ENCODE measurements at places on chromosomes 16 and 17. TPM values are rescaled to one million over a fixed set of nuclear protein-coding genes. Genes with fewer than 3 reads are reported as not detected.

DNA sequence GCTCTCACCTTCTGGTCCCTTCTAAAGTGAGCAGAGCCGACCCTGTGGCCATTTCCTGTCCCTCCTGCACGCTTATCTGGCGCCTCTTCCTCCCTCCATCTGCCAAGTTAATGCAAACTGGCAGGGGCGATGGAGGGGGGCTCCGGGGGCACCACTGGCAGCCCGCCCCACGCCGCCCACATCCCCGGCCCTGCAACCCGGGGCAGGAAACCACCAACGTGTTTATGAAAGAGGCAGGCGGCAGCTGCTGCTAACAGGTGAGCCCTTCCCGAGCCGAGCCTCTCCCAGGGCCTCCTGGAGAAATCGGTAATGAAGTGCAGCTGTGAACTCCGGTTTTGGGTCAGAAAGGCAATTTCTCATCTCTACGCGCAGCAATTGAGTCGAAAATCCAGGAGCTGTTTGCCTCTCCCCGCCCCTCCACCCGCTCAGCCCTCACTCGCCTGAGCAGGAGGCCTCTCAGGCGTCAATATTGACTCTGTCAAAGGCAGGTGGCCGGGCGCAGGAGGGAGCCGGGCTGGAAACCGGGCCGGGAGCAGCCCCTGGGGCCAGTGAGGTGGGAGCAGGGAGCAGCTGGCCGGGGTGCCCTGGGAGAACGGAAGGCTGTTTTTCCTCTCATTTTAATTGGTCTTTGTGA lies 164.4 kb upstream of the GSE1 start:
- no peak overlapping the region for H3K4me3 ChIP-seq
- no peaks in the 10 kb centered on the region for H3K27me3 ChIP-seq
- peaks cover 56% of the 10 kb centered on the region for H3K4me1 ChIP-seq

DNA sequence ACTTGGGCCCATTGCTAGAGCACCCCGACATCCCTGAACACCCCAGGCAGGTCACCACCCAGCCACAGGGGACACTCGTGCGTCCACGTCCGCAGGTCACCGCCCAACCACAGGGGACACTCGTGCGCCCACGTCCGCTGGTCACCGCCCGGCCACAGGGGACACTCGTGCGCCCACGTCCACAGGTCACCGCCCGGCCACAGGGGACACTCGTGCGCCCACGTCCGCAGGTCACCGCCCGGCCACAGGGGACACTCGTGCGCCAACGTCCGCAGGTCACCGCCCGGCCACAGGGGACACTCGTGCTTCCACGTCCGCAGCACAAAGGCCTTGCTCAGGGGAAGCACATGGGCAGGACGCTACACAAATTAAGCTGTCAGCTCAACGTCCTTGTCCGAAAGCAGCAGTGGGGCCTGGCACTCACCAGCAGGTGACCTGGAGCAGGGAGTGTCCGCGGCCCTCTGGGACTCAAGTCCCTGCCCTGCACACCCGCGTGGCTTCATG lies 17.7 kb downstream of the GALNS start:
- H3K27me3 ChIP-seq: no peaks in the 10 kb centered on the region
- no peaks in the 10 kb centered on the region for H3K36me3 ChIP-seq
- no peak overlapping the region for H3K27ac ChIP-seq
- DNase-seq: no peak

DNA sequence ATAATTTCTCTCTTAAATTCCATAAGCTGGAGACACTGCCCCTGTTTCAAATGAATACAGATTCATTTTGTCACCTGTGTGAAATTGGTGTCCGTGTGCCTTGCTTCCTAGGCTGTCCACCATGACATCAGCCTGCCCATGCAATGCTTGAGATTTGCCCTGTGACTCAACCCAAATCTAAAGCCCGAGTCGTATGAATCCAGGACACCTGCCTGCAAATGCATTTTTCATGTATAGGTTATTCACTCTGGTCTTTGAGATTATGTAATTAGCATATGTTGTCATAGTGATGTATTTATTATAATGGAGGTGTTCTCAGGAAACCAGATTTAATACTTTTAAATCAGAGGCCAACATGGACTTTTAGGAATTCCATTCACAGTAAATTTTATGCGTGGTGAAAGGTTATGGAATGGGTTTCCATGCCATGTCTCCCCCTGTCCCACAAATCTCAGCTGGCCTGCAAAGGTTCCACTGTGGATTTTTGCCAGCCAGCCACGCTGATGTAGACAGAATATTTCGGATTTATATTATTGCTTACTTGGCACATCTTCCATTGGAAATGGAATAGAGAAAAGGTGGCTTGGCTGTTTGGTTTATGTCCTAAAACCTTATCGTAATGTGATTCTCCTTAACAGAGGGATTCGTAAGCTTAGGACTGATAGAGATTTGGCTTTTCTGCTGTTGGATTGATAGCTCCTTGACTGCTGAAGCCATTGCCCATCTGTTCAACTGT lies 551.1 kb downstream of the WWOX start:
- H3K4me3 ChIP-seq: no peak overlapping the region
- H3K36me3 ChIP-seq: no peaks in the 10 kb centered on the region
- no peaks in the 10 kb centered on the region for H3K27me3 ChIP-seq
- H3K27ac ChIP-seq: no peak overlapping the region

- DNase-seq: peak; percentile 59
Measured at GRCh38 chr17:57875290-57876022, 25.6 kb upstream of the MRPS23 start.

GRCh38 chr17:81432941-81433340 lies 37.7 kb downstream of the BAHCC1 start:
- peaks cover 52% of the 10 kb centered on the region for H3K4me1 ChIP-seq
- H3K27me3 ChIP-seq: peaks cover 7% of the 10 kb centered on the region
- DNase-seq: no peak
- H3K27ac ChIP-seq: no peak overlapping the region

- DNase-seq: no peak
- H3K4me1 ChIP-seq: no peaks in the 10 kb centered on the region
- H3K36me3 ChIP-seq: no peaks in the 10 kb centered on the region
- H3K4me3 ChIP-seq: no peak overlapping the region
- H3K27ac ChIP-seq: no peak overlapping the region
Measured at GRCh38 chr17:35915153-35915964, 15.2 kb downstream of the RDM1 start.

ZNF750 gene
- not detected for total RNA-seq

CCL16 gene
- total RNA-seq: not detected
